Right lung (tissue), 10 donors: ENCODE measurements at places on chromosomes 5 and 9. TPM values are rescaled to one million over a fixed set of nuclear protein-coding genes. Genes with fewer than 3 reads are reported as not detected.

GARIN3 gene
- not detected for polyA plus RNA-seq

SOX30 gene
- 0.18 TPM for polyA plus RNA-seq

SQSTM1 gene
- 113 TPM for polyA plus RNA-seq

HRH2 gene
- 8.8 TPM for polyA plus RNA-seq

DNA sequence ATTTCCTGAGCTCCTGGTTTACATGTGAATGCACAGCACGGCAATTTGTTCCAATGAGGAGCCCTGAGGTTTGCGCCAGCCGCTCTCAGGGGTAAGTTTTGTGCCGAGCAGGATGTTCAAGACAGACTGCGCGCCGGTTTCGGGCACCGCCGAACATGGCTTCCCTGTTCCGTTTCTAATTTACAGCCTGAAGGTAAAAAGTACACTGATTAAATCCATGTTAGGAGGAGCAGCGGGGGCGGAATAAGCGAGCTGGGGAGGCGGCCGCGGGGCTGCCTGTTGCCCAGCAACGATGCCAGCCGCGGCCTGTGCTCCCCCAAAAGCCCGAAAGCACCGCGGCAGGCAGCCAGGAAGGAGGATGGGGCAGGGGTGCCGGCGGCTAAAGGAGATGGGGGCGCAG is 6.4 kb downstream of the SOWAHA start:
- no peak for DNase-seq

- DNase-seq, result no peak
Measured at GRCh38 chr9:71562140-71562539, 206.2 kb downstream of the CEMIP2 start.

DNA sequence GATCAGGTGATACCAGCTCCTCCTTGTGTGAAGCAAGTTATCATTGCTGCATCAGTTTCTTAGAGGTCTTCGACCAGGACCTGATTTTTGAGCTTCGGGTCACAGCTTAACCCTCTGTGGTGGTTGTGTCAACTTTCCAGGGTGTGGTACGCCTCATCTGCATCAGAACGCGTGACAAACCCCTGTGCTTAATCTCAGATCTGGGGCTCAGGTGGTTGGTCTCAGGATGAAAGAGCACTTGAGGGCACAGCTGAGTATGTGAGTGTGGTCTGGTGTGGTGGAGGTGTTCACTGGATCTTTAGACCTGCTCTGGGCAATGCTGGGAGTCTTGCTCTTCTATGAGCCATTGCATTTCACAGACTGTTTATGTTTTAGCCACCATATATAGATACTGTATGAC is 64.1 kb downstream of the OSTF1 start:
- DNase-seq, result no peak

GRCh38 chr9:109426626-109427402 is 71.3 kb downstream of the PTPN3 start:
- DNase-seq, result no peak

DNA sequence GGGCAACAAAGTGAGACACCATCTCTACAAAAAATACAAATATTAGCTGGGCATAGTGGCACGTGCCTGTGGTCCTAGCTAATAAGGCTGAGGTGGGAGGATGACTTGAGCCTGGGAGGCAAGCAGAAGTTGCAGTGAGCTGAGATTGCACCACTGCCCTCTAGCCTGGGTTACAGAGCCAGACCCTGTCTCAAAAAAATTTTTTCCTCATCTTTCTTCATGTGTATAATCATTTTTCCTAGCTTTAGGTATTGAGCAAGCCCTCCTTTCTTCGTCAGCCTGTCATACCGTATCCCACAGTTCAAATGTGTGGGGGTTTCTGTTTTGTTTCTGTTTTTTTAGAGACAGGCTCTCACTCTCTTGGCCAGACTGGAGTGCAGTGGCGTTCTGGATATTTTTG is 41.3 kb downstream of the EHMT1 start:
- no peak for DNase-seq

- no peak for DNase-seq
Measured at GRCh38 chr5:83590966-83591365, 119.4 kb downstream of the VCAN start.

DNA sequence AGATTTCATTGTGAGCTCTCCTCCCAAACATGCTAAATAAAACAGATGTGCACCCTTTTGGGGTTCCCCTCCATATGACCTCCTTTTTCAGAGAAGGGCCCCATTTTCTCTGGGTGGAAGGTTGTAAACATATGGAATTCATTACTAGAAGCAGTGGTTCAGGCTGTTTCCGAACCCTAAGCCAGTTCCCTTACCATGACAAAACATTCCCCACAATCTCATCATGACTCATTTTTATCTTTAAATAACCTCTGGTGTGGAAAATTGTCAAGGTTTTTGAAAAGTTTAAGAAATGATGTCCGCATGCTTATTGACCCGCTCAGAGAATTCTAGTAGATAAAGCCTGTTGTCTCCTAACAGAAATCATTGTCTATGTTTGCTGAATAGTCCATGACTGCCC is 127.3 kb upstream of the PIK3R1 start:
- no peak for DNase-seq

DNA sequence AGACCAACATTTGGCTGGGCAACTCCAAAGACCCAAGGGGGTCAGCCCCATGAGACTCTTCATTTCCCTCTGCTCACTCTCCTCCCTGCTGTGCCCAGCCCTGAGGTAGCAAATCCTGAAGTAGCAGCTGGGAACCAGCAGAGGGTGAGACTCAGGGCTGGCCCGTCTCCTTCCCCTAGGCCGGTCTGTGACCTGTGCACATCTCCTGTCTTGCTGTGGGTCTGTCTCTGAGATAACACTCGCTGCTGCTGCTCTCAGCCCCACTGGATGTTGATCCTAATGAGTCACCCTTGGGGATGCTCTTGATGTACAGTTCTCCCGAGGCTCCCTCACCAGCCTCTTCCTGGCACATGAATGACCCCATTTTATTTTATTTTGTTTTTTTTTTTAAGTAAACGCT is 7.3 kb upstream of the OR2V1 start:
- DNase-seq, result no peak

DNA sequence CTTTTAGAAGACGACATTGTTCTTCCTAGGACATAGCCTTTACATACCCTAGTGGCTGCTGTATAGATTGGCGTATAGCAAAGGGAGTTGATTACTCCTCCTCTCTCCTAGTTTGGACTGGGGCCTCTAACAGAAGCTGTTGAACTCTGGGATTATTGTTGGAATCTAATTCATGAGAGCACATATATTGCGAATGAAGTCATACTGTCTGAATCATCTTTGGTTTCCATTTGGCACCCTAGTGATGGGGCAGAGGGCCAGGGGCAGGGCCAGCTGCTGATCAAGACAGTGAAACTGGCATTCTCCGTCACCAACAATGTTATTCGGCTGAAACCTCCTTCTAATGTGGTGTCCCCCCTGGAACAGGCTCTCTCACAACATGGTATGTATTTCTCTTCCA is 40.3 kb downstream of the NUP188 start:
- no peak for DNase-seq

DNA sequence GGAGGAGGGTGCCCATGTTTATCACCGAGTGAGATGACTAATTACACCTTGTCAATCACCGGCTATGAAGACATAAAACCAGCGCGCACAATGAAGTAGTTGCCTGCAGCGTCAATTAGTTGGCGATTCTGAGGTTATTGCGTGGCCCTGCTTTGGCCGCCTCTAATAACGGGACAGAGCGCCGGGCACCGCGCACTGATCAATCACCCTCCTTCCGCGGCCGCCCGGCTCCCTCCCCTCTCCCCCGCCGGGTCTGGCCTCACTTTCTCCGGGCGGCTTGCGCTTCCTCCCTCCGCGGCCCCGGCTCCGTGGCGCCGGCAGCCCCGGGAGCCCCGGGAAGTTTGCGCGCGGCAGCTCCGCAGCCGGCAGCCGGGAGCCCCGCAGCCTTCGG is 3.3 kb upstream of the LHX2 start:
- no peak for DNase-seq
